ENCODE measurements at places on chromosomes 7 and 10. TPM values are rescaled to one million over a fixed set of nuclear protein-coding genes. Genes with fewer than 3 reads are reported as not detected.

The FOXP2 gene
- 3.8 TPM for total RNA-seq

The NODAL gene
- total RNA-seq, result not detected

The HNRNPF gene
- 221 TPM for total RNA-seq

The GJC3 gene
- not detected for total RNA-seq

The SLC13A1 gene
- total RNA-seq, result not detected

The MSMB gene
- not detected for total RNA-seq

The CDC14C gene
- 0.29 TPM for total RNA-seq

The OPN4 gene
- not detected for total RNA-seq

The GFRA1 gene
- total RNA-seq, result 76.6 TPM

The RARRES2 gene
- total RNA-seq, result 26.1 TPM

The MAP3K8 gene
- 10.3 TPM for total RNA-seq

The CPN1 gene
- not detected for total RNA-seq

The OR2A12 gene
- not detected for total RNA-seq

The RASSF4 gene
- total RNA-seq, result 4.0 TPM

The ACSM6 gene
- not detected for total RNA-seq

The SFTPA1 gene
- total RNA-seq, result not detected

The C10orf120 gene
- total RNA-seq, result not detected

The CALML5 gene
- total RNA-seq, result not detected

The TUBAL3 gene
- total RNA-seq, result not detected

The ZPBP gene
- total RNA-seq, result not detected

The FKBP6 gene
- not detected for total RNA-seq

The SLC25A13 gene
- total RNA-seq, result 19.2 TPM

The TCAF2 gene
- 1.8 TPM for total RNA-seq

The TBXAS1 gene
- total RNA-seq, result 0.72 TPM

The UTF1 gene
- total RNA-seq, result not detected

The MET gene
- 55.0 TPM for total RNA-seq

The MACROH2A2 gene
- 13.8 TPM for total RNA-seq

The LDB1 gene
- total RNA-seq, result 62.2 TPM

The TFR2 gene
- total RNA-seq, result under 0.01 TPM

The FXYD4 gene
- total RNA-seq, result not detected

The CYP3A4 gene
- not detected for total RNA-seq

The KIF11 gene
- 5.3 TPM for total RNA-seq

The JCAD gene
- 47.0 TPM for total RNA-seq

The METTL2B gene
- 29.5 TPM for total RNA-seq

The SLC26A3 gene
- not detected for total RNA-seq

The SFRP4 gene
- 151 TPM for total RNA-seq

The BLNK gene
- 0.36 TPM for total RNA-seq

The EIF4H gene
- total RNA-seq, result 270 TPM

The VSTM4 gene
- total RNA-seq, result 14.1 TPM

The PRRT4 gene
- total RNA-seq, result not detected

The OGDHL gene
- total RNA-seq, result under 0.01 TPM

The FAM180A gene
- total RNA-seq, result 28.9 TPM

The PTPRN2 gene
- 0.36 TPM for total RNA-seq

The TAS2R41 gene
- total RNA-seq, result not detected

The MUC3A gene
- total RNA-seq, result not detected

The PRTFDC1 gene
- total RNA-seq, result 5.3 TPM

The GBX1 gene
- total RNA-seq, result not detected

The RASA4B gene
- 3.3 TPM for total RNA-seq

The STAG3 gene
- 0.59 TPM for total RNA-seq

The STRIP2 gene
- total RNA-seq, result 19.7 TPM

The PLXNA4 gene
- total RNA-seq, result 4.3 TPM

The PIK3AP1 gene
- 0.36 TPM for total RNA-seq

The TEX47 gene
- total RNA-seq, result not detected

The IQUB gene
- 0.88 TPM for total RNA-seq
